ENCODE measurements at places on chromosomes 1 and 21.

DNA sequence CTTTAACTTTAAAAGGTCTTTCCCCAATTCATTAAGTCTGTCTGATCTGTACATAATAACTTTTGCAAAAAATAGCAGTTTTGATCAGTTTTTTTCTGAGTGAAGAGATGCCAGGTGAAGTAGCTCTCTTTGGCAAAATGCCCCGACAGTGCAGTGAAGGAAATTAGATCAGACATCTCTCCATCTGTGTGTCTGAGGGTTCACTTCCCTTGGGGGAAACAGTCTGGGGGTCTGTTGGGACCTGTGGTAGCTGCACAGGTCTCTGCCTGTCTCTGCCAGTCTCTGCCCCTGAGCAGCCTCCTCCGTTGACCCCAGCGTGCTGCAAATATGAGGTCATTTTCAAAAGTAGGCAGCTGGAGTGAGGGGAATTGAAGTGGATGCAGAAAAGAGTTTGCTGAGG lies 54.5 kb downstream of the TBCE start:
- no peak for DNase-seq

GRCh38 chr1:162973381-162973795 lies 95.8 kb upstream of the RGS4 start:
- DNase-seq, result peak; percentile 95

DNA sequence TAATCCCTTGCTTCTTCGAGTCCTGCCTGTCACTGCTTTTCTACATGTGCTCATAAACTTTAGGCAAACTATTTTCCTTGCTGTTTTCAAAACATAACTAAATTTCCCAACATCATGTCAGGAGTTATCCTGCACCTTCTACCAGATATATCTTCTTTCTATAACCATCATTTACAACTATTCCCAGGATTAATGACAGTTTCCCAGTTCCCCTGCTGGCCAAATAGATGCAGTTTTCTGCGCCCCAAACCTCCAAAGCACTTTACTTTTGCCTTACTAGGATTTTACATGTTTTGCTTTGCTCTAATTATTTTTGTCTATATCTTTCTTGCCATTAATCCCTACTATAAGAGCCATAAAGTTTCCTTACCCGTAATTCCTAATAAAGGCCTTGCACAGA lies 122.5 kb downstream of the GLUL start:
- DNase-seq, result no peak

- DNase-seq, result no peak
Observed at GRCh38 chr1:246157516-246157915, 349.6 kb downstream of the SMYD3 start.

DNA sequence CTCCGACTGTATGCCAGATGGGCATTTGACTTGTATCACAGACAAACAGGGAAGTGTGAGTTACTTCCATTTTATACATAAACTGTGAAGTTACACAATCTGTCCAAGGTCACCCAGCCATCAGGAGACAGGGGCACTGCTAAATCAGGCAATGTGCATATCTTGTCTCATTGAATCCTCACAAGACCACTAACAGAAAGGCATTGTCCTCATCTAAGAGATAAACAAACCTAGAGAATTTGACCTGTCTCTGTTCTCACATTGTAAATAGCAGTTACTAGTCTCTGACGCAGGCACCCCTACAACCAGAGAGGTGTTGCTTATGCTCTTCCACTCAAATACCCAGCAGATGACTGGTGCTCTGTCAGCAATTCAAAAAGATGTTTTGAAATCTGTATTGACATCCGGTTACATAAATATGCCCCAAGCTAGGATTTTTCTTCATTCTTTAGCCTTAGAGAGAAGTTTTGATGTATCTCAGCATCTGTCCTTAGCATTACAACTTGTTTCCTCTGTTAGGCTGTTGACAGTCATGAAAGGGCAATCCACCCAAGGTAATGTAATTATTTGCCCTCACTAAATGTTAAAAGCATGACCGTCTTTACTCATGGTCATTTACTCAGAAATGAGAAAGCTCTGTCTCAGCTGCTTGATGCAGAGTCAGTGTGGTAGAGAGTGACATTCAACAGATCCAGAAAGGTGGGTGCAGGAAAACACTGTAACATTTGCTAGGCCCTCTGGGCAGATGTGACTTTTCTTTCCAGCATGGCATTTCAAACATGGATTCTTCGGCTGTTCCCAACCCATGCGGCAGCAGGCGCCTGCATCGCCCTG lies 51.9 kb upstream of the ZNF326 start:
- peak; percentile 16 for DNase-seq

GRCh38 chr1:87449348-87449963 lies 120.8 kb downstream of the LMO4 start:
- peak; percentile 10 for DNase-seq

DNA sequence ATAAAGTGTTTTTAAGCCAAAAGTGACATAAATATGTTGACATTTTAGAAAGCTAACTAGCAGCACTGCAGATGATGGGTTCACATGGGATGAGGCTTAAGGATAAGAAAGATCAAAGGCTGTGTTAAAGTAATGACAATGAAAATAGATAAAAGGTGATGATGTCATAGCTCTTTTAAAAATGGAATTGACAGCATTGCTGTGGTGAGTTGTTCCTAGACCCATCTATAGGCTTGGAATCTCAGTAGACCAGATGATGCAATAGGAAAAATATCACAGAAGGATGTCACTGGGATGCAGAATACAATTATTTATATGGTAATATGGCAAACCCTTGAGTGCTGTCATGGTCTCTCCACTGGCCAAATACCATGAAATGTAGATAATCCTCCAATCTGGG lies 286.0 kb downstream of the PLA2G4A start:
- DNase-seq, result peak; percentile 2

GRCh38 chr1:214617843-214618242 lies 14.8 kb downstream of the CENPF start:
- no peak for DNase-seq

DNA sequence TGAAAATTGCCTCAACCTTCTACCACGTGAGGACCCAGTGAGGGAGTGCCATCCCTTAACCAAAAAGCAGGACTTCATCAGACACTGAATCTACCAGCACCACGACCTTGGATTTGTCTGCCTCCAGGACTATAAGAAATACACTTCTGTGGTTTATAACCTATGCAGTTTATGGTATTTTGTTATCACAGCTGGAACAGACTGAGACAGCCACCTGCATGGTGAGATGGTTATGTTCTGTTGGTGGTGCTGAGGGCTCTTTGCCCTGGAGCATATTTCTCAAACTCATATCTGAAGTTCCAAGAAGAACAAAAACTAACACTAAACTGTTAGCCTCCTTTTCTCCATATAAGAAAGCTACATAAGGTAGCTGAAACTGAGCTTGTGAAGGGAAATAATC lies 69.8 kb upstream of the RGS18 start:
- DNase-seq, result no peak

GRCh38 chr1:79355090-79355489 lies 348.6 kb upstream of the ADGRL4 start:
- peak; percentile 62 for DNase-seq

Data from fibroblast of skin of right biceps (primary cell).